ENCODE measurements at places on chromosomes 5 and 9. TPM values are rescaled to one million over a fixed set of nuclear protein-coding genes. Genes with fewer than 3 reads are reported as not detected.
A peak's percentile ranks its signal among the peaks of the same experiment; 100 is the strongest.

Gene FBP1
- 1.9 TPM for total RNA-seq

Gene CTXN3
- not detected for total RNA-seq

Gene TMEM174
- total RNA-seq: not detected

Gene FTMT
- not detected for total RNA-seq

DNA sequence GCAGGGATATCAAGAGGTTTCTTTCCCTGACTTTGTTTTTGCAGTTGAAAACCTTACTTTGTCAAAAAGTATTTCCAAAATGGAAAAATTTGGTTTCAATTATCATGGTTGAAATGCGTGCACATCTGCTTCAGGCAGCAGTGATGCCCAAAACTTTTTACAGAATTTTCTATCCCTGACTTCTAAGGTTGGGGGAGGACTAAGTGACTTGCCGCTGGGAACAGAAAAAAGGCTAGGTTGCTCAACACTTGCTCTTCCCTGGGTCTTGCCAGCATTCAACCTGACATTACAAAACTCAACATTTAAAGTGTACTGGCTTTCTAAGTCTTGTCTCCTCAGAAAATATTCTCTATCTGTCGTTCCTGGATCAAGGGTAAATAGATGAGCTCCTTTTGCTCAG is 4.7 kb downstream of the KLHL3 start:
- H3K27ac ChIP-seq: no peak overlapping the region
- H3K36me3 ChIP-seq: no peaks in the 10 kb centered on the region
- DNase-seq: no peak
- peaks cover 8% of the 10 kb centered on the region for H3K4me1 ChIP-seq

- H3K36me3 ChIP-seq: peaks cover 23% of the 10 kb centered on the region
- no peaks in the 10 kb centered on the region for H3K27me3 ChIP-seq
- no peaks in the 10 kb centered on the region for H3K4me1 ChIP-seq
These were observed 73.2 kb downstream of the SH3PXD2B start for GRCh38 chr5:172380987-172381643.

GRCh38 chr5:36755342-36755741 is 121.2 kb upstream of the NIPBL start:
- no peak overlapping the region for H3K27ac ChIP-seq
- no peaks in the 10 kb centered on the region for H3K36me3 ChIP-seq
- no peaks in the 10 kb centered on the region for H3K4me1 ChIP-seq
- DNase-seq: no peak
- H3K4me3 ChIP-seq: no peak overlapping the region
- H3K27me3 ChIP-seq: no peaks in the 10 kb centered on the region

DNA sequence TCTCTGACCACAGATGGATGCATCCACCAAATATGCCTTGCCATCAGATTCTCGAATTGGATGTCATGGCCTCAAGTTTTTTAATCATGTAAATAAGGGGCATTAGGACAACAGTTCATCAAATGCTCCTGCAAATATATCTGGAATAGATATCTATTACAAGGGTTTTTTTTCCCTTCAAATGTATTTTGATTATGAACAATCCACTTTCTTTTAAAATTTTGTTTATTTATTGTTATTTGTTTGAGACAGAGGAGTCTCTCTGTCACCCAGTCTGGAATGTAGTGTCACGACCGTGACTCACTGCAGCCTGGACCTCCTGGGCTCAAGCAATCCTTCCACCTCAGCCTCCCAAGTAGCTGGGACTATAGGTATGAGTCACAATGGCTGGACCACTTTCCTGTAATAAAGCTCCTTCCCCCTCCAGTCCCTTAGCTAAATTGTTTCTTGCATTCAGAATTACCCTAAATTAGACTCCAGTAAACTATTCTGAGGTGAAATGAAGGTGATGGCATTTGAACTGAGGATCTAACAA is 1412.1 kb downstream of the EFNA5 start:
- peaks cover 27% of the 10 kb centered on the region for H3K36me3 ChIP-seq
- no peak overlapping the region for H3K27ac ChIP-seq
- peaks cover 5% of the 10 kb centered on the region for H3K4me1 ChIP-seq
- no peak for DNase-seq
- no peaks in the 10 kb centered on the region for H3K27me3 ChIP-seq

DNA sequence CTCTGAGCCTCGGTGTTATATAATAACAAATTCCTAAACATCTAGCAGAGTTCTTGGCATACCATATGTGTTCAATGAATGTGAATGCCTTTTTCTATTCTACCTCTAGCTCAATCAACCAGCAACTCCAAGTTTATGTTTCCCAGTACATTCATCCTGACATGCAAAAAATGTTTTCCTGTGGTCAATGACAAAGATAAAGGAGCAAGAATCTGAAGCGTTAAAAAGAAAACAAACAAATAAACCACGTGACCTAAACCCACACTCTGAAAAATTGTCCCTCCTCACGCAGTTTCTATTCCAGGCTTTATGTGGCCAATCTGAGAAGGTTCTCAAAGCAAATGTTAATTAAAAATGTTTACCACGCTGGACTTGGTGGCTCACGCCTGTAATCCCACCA is 18.0 kb downstream of the KLF4 start:
- H3K27ac ChIP-seq: no peak overlapping the region
- H3K4me1 ChIP-seq: no peaks in the 10 kb centered on the region
- 0 out of 3 replicates have a peak, but pooled peaks cover 2% of the 10 kb centered on the region for H3K36me3 ChIP-seq
- no peak for DNase-seq
- no peaks in the 10 kb centered on the region for H3K27me3 ChIP-seq
- no peak overlapping the region for H3K4me3 ChIP-seq

- H3K4me1 ChIP-seq: no peaks in the 10 kb centered on the region
- DNase-seq: no peak
- no peak overlapping the region for H3K27ac ChIP-seq
- H3K4me3 ChIP-seq: no peak overlapping the region
- H3K27me3 ChIP-seq: no peaks in the 10 kb centered on the region
These were observed 117.4 kb downstream of the SMARCA2 start for GRCh38 chr9:2132484-2133082.

- peaks cover 4% of the 10 kb centered on the region for H3K4me1 ChIP-seq
- H3K4me3 ChIP-seq: no peak overlapping the region
- H3K27ac ChIP-seq: no peak overlapping the region
- H3K36me3 ChIP-seq: peaks cover 15% of the 10 kb centered on the region
- H3K27me3 ChIP-seq: no peaks in the 10 kb centered on the region
- DNase-seq: peak; percentile 65
These were observed 10.4 kb upstream of the SLC34A1 start for GRCh38 chr5:177373806-177374205.

- no peaks in the 10 kb centered on the region for H3K36me3 ChIP-seq
- H3K4me3 ChIP-seq: no peak overlapping the region
- DNase-seq: peak; percentile 67
- no peak overlapping the region for H3K27ac ChIP-seq
- H3K4me1 ChIP-seq: no peaks in the 10 kb centered on the region
- H3K27me3 ChIP-seq: no peaks in the 10 kb centered on the region
These were observed 19.3 kb upstream of the SMIM32 start for GRCh38 chr5:136212252-136212721.

GRCh38 chr5:10485142-10485795 is 43.6 kb downstream of the ROPN1L start:
- no peaks in the 10 kb centered on the region for H3K27me3 ChIP-seq
- no peak overlapping the region for H3K27ac ChIP-seq
- DNase-seq: peak; percentile 71
- no peaks in the 10 kb centered on the region for H3K4me1 ChIP-seq

- no peaks in the 10 kb centered on the region for H3K36me3 ChIP-seq
- H3K4me1 ChIP-seq: no peaks in the 10 kb centered on the region
- H3K27ac ChIP-seq: no peak overlapping the region
These were observed 37.7 kb downstream of the C5orf15 start for GRCh38 chr5:133930813-133931090.

- H3K27ac ChIP-seq: no peak overlapping the region
- H3K4me1 ChIP-seq: no peaks in the 10 kb centered on the region
- H3K4me3 ChIP-seq: no peak overlapping the region
- H3K36me3 ChIP-seq: no peaks in the 10 kb centered on the region
- no peaks in the 10 kb centered on the region for H3K27me3 ChIP-seq
- DNase-seq: no peak
These were observed 703.5 kb upstream of the RGMB start for GRCh38 chr5:98069876-98070512.

GRCh38 chr5:135743181-135743580 is 91.3 kb upstream of the SLC25A48 start:
- H3K4me1 ChIP-seq: no peaks in the 10 kb centered on the region
- H3K36me3 ChIP-seq: peaks cover 9% of the 10 kb centered on the region
- no peak overlapping the region for H3K27ac ChIP-seq
- H3K27me3 ChIP-seq: no peaks in the 10 kb centered on the region
- H3K4me3 ChIP-seq: no peak overlapping the region

- H3K4me3 ChIP-seq: no peak overlapping the region
- H3K27ac ChIP-seq: no peak overlapping the region
- no peaks in the 10 kb centered on the region for H3K36me3 ChIP-seq
- no peaks in the 10 kb centered on the region for H3K4me1 ChIP-seq
- no peaks in the 10 kb centered on the region for H3K27me3 ChIP-seq
These were observed 41.9 kb downstream of the INSYN2B start for GRCh38 chr5:169938439-169938838.

DNA sequence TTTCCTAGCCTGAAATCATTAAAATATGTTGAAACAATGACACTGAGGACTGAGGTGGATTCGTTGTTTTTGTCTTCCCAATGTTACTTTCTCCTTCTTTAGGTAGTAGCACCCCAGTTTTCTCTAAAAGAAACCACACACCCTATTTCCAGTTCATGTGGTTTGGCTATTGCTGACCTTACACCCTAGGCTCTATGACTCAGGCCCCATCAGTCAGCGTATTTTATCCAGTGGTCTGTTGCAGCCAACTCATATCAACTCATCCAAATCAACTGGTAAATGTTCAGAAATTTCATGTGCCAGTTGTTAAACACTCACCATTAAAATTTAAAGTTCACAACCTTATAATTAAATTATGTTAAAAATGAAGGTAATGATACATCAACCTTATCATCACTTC is 44.6 kb upstream of the NFIB start:
- no peak overlapping the region for H3K4me3 ChIP-seq
- DNase-seq: no peak
- no peaks in the 10 kb centered on the region for H3K36me3 ChIP-seq
